Stimulated activated CD4-positive, alpha-beta T cell treated with anti-CD3 and anti-CD28 coated beads, Interleukin-1b, Interleukin-23, amount 100 ng/mL, for 1 hour (primary cell): ENCODE measurements at places on chromosomes 5 and 9.

DNA sequence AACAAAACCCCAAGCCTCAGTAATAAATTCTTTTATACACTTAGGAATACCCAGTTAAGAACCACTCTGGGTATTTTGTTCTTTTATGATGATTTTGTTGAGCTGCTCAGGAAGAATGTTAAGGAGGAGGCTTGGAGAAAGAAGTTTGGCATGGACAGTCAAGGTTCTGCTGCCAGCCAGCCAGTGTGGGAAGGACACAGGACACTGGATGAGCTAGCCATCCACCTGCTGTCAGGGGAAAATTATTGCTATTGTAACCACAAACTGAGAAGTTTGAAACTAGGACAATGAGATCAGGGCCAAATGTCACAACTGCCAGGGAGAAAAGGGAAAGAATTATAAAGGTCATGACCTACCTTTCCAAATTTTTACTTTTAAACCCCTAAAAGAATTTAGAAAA, 25.9 kb upstream of the ADAMTSL1 start:
- DNase-seq: no peak

GRCh38 chr9:137305060-137305797, 3.2 kb upstream of the NRARP start:
- DNase-seq: peak; percentile 21

DNA sequence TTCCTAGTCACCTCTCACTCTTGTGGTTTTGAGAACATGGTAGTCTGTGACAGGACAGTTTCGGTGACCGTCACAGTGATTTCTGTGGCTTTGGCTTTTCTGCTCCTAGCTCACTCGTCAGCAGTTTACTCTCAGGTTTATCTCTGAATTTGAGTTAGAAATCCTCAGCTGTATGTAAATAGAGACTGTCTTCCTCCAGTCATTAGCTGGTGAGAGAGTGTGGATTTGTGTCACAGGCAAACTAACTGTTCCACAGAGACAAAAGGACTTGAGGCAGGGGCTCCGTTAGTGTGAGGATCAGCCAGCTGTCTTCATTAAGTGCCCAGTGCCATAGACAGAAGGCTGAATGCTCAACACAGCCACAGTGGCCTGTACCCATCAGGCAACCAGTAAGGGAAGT, 131.4 kb downstream of the CD180 start:
- DNase-seq: no peak

- DNase-seq: no peak
These were observed 46.3 kb downstream of the FSTL4 start for GRCh38 chr5:133565993-133566392.

DNA sequence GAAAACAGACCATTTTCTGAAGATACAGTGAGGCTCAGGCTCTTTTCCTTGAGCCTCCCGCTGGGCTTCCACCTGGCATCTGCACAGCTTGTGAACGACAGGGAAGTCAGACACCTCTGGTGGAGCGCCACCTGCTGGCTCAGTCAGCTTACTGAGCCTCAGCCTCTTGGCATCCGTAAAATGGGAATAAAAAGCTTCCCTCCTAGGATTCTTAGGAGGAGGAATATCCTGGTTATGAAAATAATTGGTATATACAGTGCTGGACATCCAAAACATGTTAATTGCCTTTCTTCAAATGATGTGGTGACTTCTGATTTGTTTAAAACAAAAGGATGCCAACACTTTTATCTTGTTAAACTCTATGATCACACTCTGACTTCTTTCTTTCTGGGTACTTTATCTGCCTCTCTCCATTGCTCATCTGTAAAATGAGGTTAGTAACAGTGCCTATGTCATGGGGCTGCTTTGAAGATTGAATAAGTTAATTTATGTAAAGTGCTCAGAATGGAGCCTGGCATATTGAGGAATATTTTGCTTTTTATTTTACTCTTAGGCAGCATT, 67.5 kb downstream of the MAMDC2 start:
- no peak for DNase-seq

DNA sequence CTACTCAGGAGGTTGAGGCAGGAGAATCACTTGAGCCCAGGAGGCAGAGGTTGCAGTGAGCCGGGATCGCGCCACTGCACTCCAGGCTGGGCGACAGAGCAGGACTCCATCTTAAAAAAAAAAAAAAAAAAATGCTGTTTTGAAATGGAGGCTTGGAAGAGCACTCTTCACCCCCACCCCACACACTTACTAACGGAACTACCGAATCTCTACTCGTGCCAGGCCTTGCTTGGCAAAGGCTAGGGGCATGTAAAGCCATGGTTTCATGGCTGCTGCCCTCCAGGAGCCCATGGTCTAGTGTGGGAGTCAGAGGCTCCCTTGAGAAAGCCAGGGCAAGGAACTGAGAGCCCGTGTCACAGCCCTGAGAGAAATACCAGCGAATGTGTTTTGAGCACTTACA, 21.3 kb downstream of the PCDHGC5 start:
- DNase-seq: no peak

DNA sequence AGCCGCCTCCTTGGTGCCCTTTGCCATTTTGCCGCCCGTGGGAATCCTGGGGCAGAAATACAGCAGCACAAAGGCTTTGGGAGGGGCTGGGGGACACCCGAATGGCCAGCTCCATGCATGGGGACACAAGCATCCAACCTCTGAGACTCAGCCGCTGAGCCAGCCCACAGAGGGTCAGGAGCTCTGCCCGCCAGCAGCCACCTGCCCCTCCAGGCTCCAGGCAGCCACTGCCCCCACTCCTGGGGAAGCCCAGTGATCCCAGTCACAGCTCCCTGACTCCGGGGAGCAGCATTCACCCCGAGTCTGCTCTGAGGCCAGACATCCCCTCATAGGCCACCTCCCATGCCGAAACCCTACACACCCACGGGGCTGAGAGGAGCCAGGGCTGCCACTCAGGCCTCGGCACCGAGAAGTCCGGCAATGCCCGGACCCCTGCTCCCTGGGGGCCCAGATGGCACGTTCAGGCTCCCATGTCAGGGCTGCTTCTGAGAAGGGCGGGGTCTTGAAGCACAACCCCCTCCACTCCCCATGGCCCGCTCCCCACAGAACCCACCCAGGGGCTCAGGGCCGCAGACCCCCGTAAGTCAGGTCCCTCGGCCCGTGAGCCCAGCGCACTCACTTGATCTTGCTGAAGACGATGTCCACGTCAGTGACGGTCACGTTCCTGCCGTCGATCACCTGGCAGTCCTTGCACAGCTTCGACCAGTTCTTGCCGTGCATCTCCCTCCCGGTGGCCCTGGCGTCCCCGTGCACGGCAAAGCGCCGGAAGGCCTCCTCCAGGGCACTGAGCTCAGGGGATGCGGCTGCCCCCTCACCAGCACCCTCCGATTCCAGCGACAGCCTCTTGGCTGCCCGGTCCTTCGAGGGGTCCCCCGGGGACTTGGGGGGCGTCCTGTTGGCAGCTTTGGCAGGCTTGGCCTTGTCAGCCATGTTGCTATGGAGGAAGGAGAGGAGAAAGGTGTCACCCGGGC, 15.7 kb downstream of the TPPP start:
- no peak for DNase-seq

DNA sequence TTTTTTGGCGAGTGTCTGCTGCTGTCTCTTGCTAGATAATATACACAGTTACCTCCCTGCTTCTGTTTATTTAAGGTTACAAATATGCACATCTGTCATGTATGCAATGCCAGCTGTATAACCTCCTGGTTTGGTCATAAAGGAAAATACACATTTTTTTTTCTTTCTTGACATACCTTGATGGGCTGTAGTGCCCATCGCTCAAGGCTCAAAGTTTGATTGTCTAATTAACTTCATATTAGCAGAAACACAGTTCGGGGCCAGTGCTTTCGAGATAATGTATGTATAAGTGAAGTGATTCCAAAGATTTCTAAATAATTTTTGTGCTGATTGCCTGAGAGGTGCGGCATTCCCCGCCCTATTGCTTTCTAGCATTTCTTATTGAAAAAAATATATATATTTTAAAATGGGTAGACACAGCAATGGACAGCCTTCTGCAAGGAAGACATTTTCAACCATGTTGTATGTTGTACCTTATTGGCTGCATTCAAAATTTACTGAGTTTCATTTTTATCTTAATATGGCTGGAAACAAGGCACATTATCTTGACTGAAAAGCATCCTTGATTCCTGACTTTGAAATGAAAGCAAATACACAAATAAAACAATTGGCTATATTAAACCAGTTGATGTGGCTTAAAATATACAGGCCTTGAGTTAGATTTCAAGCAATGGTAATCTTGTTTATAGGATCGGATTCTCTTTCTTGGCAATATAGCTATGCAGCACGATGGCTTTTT, 206.2 kb downstream of the MEF2C start:
- no peak for DNase-seq

DNA sequence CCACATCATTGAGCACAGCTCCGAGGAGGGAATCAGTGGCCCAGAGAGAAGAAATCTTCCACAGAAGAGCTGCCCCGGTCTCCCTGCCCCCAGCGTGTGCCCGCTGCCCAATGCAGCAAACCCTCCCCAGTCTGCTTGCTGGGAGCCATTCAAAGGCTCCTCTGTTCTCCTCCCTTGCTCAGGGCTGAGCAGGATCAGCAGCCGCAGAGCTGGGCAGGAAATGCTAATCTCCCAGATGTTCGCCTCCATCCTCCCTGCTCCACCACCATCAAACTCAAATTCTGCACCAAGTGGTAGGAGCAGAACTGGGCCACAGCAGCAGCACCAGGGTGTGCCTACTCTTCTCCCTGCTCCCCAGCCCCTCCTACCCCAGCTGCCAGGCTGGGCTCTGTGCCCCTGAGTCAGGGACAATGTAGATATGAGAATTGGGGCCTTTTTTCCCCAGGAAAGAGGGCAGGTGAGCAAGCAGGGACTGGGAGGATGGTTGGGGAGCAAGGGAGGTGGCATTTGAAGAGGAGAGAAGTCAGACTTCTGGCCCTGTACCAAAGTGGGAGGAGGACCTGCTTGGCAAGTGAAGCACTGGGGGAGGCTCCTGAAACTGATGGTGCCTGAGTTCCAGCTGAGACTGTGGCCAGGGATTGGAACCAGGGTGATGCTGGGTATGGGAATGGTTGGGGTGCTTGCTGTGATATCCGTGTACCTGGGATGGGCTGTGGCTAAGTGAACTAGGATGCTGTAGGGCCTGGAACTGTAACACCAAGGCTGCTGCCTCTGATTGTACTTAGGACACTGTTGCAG, 1.9 kb upstream of the PCDH1 start:
- DNase-seq: no peak

GRCh38 chr5:7779019-7780005, 71.6 kb downstream of the CFAP90 start:
- DNase-seq: no peak

GRCh38 chr5:26054594-26054993, 983.8 kb downstream of the CDH9 start:
- DNase-seq: no peak

DNA sequence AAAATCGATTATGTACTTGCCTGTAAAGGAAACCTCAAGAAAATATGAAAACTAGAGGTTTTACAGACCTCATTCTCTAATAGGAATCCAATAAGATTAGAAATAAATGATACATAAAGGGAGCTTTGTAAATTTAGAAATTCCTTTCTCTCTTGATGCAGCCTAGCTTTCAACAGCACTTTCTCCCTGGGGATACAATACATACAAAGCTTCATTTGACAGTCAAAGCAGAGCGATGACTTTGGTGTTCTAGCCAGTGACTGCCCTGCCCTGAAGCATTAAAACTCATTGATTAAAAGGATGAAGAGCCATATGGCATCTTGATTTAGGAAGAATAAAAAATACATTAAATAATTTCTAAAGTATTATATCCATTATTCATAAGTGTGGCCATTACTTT, 46.3 kb upstream of the GLIS3 start:
- DNase-seq: no peak

DNA sequence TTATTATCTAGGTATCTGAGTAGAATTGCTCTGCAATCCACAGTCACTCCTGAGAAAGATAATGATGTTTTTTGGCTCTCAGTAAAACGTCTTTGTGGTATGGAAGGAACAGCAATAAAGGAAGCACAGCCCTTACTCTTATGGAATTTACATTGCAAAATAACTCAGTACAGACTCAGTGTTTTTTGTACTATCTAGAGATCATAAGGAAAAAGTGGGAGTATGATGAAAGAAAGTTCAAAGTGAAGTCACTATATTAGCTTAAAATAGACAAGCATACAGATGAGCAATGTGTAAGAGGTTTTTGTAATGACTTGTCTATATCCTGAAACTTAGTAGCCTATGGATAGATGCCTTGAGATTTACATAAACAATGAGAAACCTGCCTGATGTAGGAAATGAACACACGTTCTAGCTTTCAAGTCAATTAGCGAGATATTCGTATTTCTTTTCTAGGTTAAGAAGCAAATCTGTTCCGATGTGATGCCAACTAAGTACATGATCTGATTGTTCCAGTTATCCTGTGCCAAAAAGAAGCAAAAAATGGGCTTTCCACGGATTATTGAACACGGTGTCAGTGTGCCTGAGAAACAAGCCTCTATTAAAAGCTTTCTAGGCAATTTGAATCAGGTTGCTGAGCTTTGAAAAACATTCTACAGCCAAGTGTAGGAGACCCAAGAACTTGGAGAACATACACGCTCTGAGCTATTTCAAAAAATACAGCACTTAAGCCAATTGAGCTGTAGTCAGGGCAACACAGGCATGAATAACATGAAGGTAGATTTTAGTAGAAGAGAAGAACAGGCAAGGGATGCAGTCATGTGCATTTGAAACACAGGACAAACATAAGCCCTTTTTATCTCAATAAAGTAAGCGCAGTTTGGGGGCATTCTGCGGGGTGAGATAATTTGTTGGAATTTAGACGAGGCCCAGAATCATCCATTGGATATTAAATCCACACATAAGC, 86.3 kb upstream of the TAF11L2 start:
- DNase-seq: no peak

DNA sequence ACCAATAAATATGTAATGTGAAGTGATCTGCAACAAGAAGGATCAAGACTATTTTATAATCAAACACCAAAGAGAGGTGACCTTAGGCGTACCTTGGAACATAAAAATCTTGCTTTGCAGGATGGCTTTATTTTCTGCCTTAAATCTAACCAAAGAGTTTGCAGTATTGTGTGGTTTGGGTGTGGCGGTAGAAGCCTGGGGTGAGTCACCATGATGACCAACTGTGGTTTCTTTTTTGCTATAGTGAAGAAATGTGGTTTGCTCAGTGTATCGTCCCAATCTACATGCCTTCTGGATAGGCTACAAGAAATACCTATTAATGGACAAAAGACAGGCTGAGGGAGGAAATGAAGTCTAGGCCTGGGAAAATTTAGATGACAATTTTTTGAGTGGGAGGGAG, 5.1 kb upstream of the CAST start:
- DNase-seq: no peak

- DNase-seq: no peak
These were observed 318.6 kb upstream of the PIK3R1 start for GRCh38 chr5:67896930-67897313.

- no peak for DNase-seq
These were observed 23.8 kb downstream of the SHC3 start for GRCh38 chr9:89154651-89155336.
